Right ventricle myocardium inferior (tissue), 1 donor: ENCODE measurements at places on chromosomes 3 and 15.

DNA sequence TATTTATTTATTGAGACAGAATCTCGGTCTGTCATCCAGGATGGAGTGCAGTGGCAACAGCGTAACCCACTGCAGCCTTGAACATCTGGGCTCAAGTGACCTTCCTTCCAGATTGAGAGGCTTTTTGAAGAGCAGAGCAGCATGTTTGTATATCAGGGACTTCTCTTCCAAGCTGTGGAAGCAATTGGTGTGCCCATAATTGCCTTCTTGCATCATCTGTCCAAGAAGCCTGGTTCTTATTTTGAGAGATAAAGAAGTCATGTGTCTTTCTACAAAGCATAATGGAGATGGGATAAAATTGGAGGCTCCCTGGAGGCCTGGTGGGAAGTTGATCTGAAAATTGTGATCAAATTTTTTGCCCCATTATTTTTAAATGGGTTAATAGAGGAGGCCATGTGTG lies 183.8 kb upstream of the MCTP2 start:
- DNase-seq = no peak

DNA sequence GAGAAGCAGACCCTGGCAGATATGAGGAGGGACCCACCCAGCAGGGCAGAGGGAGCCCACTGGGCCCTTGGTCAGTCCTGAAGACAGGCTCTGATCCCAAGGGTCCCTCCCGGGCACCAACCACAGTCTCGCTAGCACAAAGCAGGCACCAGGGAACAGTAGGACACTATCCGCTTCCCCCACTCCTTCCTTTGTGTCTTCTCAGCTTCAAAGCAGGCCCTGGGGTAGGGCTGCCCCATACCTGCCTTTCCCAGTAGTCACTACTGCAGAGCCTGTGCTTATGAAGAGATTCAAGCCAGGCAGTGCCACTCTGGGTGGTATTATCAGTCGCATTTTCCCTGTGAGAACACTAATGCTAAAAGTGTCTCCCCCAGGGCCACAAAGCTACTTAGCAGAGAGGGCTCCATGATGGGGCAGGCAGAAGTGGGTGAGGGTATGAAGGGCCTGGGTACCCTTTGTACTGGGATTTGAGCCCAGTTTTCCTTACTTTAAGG lies 32.7 kb downstream of the SRPRB start:
- no peak for DNase-seq

DNA sequence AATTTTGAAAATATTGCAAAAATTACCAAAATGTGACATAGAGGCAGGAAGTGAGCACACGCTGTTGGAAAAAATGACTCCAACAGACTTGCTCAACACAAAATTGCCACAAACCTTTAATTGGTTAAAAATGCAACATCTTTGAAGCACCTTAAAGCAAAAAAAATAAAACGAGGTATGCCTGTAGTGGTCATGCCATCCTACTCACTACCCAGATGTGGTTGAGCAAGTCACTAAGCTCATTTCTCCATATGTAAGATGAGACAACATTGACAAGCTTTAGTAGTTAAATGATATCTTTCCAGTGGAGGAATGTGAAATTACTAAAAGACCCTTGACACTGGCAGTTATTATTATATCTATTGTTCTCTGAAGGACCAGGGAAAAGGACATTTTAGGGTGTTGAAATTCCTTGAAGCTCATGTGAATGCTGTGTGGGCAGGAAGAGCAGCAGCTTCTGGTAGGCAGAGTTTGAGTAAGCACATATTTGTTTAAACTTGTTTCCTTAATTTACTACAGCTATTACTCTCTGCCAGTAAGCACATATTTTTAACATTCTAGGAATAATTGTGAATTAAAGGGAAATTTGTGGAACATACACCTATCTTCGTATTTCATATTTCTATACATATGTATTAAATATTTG lies 131.6 kb upstream of the P2RY1 start:
- DNase-seq = no peak

DNA sequence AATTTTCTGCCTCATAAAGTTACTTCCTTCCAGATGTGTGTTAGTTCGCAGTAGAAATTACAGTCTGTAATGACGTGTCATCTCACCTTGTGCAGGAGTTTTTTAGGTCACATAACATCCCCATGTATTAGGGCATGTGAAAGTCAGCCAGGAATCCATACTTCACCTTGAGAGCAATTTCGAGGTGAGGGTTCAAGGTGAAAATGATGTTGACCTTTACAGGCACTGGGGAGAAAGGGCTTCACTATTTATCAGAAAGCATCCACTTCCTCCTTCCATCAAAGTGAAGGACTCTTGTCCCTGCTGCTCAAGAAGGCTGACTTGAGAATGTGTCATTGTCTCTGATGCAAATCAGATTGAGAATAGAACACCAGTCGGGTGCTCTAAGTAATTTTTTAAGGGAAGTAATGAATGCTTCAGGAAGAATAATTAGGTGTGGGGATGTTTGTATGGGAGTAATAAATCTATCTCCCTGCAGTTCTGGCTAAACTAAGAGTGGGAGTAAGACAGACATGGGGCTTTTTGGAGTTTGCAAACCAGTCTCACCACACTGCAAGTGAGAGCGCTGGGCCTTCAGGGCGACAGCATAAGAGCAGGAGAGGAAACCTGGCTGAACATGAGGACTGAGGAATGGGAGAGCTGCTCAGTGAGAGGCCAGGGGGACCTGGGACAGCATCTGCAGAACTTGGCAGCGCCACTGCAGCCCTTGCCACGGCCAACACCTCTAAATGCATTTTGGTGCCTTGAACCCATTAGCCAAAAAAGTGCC lies 85.9 kb upstream of the IL12A start:
- no peak for DNase-seq

- DNase-seq = no peak
Observed at GRCh38 chr3:108473711-108474110, 36.7 kb downstream of the MYH15 start.

DNA sequence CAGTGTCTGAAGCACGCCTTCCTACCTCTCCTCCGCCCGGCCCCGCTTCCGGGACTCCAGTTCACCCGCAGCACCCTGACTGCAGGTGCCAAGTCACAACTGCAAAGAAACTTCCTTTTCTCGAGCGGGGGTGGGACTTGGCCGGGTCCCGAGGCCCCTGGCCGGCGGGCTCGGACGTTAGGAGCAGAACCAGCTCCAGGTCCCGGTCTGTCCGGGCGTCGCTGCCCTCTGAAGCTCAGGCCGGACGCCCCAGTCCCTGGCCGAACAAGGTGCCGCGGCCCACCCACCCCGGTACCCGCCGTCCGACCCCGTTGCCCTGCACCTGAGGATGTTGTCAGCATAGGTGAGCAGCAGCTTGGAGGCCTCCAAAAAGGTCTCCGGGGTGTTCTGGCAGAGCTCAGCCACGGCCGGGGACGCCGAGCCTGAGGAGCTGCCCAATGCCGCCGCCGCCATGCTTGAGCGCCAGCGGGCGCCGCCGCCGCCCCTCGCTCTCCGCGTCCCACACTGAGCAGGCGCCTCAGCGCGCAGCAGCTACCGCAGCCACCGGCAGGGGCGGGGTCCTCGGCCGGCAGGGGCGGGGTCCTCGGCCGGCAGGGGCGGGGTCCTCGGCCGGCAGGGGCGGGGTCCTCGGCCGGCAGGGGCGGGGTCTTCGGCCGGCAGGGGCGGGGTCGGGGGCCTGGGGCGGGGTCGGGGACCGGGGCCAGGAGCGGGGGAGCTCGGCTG lies at the start of gene NGLY1:
TSS of gene NGLY1 (minus strand) at position 506 of the 723 bp plus-strand sequence. CDS start at position 453, 53 bp downstream.
- DNase-seq = peak; percentile 95

DNA sequence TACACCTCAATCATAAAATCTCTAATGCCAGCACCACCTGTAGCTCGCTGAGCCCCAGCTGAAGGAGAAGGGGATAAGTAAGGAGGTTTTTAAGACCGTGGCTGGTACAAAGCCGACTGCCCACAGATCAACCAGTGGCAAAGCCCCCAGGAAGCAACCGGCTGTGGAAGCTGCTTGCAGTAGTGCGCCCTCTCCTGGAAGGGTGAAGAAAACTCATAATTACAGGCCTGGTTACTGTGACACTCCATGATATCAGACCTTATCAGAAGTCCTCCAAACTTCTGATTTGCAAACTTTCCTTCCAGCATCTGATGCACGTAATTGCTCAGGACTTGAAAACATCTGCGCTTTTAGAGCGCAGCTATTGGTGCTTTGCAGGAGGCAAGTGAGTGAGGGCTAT lies 63.1 kb upstream of the MCTP2 start:
- no peak for DNase-seq

GRCh38 chr15:69820819-69821218 lies 276.9 kb downstream of the TLE3 start:
- DNase-seq = no peak

DNA sequence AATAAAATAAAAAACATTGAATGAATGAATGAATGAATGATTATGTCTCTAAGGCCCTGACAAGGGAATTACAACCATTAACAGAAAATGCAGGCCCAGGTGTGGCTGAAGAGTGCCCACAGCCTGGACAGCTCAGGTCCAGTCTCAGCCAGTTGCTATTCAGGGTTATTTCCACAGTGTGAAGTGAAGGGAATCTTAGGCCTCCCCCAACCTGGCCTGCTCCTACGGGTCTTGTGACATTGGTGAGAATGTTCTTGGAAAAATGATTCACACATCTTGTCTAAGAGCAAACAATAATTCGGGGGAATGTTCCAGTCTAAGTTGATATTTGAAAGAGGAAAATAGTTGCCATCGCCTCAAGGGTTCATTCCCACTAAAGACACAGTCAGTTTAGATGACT lies 37.0 kb downstream of the MINDY4B start:
- no peak for DNase-seq

GRCh38 chr3:11155341-11156025 lies 1.2 kb downstream of the HRH1 start:
- no peak for DNase-seq

DNA sequence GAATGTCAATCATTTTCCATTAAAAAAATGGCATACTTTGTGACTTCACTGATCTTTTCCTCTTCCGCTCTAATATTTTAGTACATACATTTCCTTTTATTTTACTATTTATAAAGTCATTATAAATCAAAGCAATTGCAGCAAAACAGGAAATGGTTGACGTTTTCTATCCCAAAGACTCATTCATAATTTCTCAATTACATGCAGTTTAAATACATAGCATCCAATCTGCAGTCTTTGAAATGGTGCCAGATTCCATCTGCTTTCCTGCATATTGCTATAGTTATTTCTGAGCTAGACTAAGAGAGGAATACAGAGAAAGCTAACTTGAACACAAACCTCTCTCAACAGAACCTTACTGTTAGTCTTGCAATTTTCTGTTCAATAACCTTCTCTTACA lies 179.8 kb downstream of the ZPLD1 start:
- DNase-seq = no peak

GRCh38 chr3:16536996-16537395 lies 23.5 kb upstream of the RFTN1 start:
- DNase-seq = no peak

- no peak for DNase-seq
Observed at GRCh38 chr3:49006408-49007067, 653 bp upstream of the WDR6 start.

- no peak for DNase-seq
Observed at GRCh38 chr3:184479426-184480126, 82.0 kb upstream of the EPHB3 start.

- no peak for DNase-seq
Observed at GRCh38 chr3:187946163-187946691, 201.0 kb upstream of the BCL6 start.

DNA sequence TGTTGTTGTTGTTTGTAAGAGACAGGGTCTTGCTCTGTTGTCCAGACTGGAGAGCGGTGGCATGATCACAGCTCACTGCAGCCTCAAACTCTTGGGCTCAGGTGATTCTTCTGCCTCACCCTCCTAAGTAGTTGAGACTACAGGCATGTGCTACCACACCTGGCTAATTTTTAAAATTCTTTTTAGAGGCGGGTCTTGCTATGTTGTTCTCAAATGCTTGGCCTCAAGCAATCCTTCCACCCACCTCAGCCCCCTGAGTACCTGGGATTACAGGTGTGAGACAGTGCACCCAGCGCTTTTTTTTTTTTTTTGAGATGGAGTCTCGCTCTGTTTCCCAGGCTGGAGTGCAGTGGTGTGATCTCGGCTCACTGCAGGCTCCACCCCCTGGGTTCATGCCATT lies 46.7 kb downstream of the TMOD3 start:
- DNase-seq = no peak

GRCh38 chr3:126202276-126202675 lies 21.9 kb upstream of the ALDH1L1 start:
- DNase-seq = no peak

GRCh38 chr3:8767667-8768363 lies 1.6 kb downstream of the OXTR start:
- no peak for DNase-seq

DNA sequence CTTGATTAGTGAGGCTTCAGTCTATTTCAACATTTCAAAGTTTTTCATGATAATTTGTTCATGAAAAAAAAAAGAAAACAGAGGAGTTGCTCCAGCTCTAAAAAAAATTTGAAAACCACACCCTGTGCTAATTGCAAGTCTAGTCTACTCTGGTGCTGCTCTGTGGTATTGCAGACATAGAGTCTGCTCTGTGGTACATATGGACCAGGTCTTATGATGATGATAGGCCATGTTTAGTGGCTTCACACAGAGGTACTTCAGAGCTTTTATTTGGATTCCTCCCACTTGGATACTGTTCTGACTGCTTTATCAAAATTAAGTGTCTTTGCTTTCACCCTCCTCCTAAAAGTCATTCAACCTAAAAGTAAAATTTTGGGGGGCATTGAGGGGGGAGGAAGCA lies 160.8 kb downstream of the ALCAM start:
- DNase-seq = no peak

- DNase-seq = no peak
Observed at GRCh38 chr3:69749461-69749860, 10.2 kb downstream of the MITF start.

DNA sequence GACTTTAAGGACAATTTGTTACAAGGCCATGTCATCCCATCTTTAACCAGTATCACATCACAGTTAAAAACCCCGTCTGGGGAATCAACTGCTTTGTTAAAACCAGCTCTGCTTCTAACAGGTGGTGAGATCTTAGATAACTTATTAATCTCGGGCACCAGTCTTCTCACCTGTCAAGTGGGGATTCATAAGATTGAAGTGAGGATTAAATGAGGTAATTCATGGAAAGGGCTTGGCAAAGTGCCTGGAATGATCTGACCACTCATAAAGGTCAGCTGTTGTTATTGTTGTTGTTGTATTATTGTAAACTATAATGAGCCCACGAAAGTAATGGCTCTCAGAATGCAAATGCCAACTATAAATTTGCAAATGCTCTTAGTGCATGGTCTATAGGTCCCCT lies 30.1 kb upstream of the SLC24A5 start:
- DNase-seq = no peak
